ENCODE measurements at places on chromosomes 3 and 15.

GRCh38 chr3:6644070-6644929, 216.6 kb upstream of the GRM7 start:
- DNase-seq: no peak

- DNase-seq: no peak
Measured at GRCh38 chr3:56845505-56845904, 43.8 kb upstream of the ARHGEF3 start.

GRCh38 chr3:146834917-146835316, 229.8 kb upstream of the PLSCR5 start:
- no peak for DNase-seq

DNA sequence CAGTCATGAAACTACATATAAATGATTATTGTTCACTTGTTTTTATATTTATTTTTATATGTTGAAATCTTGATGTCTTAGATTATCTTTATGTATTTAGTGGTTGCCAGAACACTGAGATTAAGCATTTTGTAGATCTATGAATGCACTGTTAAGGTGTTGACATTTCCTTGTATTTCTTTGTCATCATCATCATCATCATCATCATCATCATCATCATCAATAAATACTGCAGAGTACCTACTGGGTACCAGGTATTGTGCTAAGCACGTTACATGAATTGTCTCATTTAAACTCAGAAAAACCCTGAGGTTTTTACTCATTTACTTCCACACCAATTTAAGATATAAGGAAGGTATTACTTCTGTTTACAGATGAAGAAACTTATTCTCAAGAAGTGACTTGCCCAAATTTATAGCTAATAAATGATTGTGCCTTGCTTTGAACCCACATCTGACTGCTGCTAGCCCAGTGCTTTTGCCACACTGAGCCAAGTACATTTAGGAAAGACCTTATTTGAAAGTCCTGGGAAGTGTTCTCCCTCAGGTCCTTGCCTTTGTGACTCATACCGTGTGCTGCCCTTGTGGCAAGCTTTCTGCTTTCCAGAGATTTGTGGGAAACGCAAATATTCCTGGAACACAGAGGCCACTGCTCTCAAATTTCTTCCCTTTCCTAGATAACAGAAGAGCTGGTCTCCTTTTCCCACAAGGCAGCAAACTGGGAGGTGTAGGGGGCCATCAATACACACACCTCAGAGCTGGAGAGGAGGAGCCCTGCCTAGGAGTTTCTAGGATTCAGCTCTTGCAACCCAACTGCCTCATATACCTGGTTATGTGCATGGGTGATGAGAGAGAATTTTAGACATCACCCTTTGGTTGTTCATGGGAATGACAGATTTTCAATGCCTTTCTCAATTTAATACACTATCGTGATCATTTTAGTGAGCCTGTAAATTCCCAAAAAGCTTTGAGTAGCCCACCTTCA, 115.4 kb upstream of the C15orf61 start:
- no peak for DNase-seq

DNA sequence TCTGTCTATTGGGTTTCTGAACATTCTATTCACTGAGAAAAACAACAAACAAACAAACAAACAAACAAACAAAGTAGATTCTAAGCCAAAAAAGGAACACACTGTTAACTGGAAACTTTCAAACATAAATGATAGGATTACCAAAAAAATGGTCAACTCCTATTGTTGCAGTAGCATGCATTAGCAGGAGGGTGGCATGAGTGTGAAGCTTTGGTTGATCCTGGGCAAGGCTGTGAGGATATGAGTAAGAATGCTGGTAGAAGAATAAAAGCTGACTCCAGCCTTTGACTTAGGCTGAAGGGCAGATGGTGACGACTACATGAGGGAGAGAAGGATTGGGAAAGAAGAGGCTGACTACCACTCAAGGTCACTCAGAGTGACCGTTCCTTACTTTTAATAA, 810.3 kb downstream of the VGLL3 start:
- no peak for DNase-seq

DNA sequence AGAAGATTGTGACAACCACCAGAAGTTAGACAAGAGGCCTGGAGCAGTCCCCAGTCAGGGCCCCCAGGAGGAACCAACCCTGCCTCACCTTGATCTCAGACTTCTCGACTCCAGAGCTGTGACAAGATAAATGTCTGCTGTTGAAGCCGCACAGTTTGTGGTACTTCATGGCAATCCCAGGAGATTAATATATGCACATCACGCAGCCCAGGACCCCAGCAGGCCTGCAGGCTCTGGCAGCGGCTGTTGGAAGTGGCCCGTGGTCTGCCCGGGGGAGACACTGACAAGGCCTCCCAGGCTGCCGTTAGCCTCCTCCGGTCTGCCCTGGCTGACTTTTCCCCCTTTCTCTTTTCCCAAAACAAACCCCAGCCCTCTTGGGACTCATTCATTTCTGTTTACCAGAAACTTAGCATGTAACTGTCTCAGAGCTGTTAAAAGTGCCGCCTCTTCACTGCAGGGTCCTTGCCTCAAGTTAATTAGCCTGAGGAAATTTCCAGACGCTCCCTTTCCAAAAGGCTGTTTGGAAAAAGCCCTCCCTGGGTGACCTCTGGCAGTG, 183.5 kb upstream of the LYSMD4 start:
- DNase-seq: no peak

GRCh38 chr3:4529876-4530588, 36.9 kb downstream of the ITPR1 start:
- DNase-seq: no peak

DNA sequence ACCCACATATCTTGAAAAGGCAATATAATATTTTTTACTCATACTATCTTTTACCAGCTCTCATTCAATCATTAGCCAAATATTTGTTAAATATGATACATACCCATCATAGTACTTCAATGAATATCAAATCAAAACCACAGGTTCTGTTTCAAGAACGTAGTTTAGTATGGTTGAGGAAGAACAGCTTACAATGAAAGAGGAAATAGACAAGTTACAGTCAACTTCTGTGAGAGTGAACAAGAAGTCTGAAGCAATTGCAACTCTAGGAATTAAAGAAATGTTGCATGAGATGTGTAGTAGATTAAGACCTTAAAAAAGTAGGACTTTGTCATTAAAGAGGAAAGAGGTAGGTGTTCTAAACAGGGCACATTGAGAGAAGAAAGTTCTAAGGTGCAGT, 9.3 kb downstream of the BCHE start:
- no peak for DNase-seq

DNA sequence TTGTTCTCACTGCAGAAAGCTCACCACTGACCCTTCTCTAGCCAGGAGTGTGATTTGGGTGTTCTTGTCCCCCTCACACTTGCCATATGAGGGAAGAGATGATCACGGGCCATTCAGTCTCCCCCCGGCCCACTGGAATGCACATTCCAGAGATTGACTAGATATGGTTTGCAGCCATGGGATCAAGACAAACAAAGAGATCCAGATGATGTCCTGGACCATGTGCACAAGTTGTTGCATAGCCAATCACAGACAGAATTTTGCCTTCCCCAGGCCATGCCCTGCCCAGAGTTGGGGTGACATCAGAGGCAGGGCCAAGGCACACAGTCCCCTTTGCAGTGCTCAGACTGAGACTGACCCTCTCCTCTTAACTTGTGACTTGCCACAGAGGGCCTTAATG, 14.8 kb downstream of the MUC13 start:
- DNase-seq: no peak

DNA sequence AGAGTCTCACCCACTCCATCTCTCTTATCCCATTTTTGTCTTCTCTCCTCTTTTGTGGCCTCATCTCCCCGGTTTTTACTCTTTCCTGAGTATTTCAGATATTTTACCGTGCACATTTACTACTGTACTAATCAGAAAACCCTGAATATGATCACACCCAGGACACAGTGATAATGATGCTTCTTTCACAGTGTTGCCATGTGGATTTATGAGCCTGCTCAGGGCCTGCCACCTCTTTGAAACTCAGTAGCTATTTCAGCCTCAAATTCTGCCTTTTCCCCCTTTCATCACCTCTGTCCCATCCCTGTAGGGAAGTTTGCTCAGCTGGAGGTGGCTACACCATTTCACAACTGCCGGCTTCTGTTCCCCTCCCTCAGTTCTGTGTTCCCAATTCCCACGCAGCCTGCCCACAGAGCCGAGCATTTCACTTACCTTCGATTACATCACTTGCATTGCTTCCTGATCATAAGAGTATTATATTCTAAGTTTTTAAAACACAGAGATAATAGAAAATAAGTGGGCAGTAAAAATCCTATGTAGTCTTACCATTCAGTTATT, 33.2 kb downstream of the ARNT2 start:
- no peak for DNase-seq

DNA sequence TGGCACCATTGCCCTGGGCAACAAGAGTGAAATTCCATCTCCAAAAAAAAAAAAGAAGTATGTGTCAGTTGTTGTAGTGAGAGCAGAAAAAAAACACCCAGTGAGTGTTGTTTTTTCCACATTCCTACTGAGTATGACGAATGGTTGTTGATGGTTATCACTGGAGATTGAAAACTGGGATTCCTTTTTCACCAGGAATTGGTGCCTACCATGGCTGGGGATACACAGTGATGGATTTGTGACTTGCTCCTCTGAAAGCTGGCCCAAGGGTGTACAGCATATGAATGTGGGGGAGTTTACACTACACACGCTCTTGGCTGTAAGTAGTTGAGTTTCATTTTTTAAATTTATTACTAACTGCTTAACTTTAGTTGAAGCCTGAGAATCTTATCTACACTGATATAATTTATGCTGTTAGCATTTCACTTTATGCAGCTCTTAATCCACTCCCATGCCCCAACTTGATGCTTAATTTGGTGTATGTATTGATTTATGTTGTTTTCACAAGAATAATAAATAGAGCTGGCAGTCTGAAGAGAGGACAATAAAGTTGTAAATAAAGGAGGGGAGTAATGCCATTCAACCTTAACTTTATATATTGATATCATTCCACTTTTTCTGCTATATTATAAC, 56.0 kb upstream of the MME start:
- DNase-seq: no peak

- no peak for DNase-seq
Measured at GRCh38 chr15:94164971-94165370, 66.4 kb upstream of the MCTP2 start.

DNA sequence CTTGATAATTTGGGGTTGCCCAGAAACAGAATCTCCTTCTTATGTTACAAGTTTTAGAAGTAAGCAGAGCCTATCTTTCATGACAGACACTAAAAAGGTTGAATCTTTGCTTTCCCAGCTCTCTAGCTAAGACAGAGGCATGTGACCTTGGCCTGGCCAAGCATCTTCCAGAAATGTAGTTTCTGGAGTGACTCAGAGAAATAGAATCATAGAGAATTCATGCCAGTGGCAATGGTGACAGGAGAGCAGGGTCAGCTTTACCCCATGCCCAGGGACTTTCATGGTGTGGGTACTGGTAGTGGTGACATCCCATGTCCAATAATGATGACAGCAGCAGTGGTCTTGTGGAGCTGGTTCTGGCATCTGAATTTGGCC, 4.0 kb upstream of the PARP6 start:
- no peak for DNase-seq

- no peak for DNase-seq
Measured at GRCh38 chr3:146646261-146646660, 41.1 kb upstream of the PLSCR5 start.

DNA sequence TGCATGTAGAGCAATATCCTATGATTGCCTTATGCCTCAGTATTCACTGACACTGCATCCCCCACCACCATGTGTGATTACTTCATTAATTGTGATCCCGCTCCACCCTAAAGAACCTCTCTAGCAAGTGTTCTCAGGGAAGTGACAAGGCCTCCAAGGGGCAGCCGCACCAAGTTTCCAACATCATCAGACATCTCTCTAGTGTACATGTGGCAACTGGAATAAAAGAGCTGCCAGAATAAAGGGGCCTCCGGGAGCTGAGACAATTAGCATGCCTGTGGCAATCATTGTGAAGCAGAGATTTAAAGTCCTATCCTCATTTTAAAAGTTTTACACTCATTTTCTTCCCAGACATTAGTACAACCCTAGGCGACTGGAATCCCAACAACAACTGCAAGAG, 902.1 kb upstream of the SEMA6D start:
- DNase-seq: no peak

DNA sequence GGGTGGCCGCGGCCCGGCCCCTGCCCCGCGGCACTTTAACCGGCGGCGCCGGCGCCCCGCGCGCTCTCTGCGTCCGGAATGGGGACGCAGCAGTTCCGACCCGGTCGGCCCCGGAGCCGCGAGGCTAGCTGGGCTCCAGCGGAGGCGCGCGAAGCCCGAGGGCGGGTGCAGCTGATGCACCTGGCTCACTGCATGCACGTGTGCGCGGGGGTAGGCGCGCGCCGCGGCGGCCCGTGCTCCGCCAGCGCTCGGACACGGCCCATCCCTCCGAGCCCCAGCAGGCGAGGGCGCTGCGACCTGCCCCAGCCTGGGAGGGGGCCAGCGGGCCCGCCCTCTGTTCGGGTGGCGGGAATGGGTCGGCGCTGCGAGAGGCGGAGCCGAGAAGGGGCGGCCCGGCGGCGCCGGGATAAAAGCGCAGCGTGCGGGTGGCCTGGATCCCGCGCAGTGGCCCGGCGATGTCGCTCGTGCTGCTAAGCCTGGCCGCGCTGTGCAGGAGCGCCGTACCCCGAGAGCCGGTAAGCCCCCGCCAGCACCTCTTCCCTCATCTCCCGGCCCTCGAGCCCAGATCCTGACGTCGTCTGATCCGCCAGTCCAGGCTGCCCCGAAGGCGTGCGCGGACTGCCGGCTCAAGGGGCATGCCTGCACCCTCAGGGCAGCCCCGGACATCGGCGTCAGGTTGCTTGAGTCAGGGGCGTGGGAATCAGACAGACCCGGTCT, at the start of the genes CHDH and IL17RB:
Gene CHDH (minus strand): TSS at position 286 of the 717 bp plus-strand sequence. CDS start 22,411 bp downstream, outside the sequence.
Gene IL17RB (plus strand): TSS at position 435 of the 717 bp plus-strand sequence. CDS start 21 bp downstream, at position 456.
- no peak for DNase-seq

Data from activated T-helper 1 cell treated with anti-CD3 and anti-CD28 coated beads, Interleukin-2, amount 50 U/mL, for 16 hours (primary cell).